ENCODE measurements at places on chromosomes 2 and 18. TPM values are rescaled to one million over a fixed set of nuclear protein-coding genes. Genes with fewer than 3 reads are reported as not detected.

- no peaks in the 10 kb centered on the region for H3K27me3 ChIP-seq
- no peak overlapping the region for H3K4me3 ChIP-seq
- H3K4me1 ChIP-seq: no peaks in the 10 kb centered on the region
- no peak overlapping the region for H3K27ac ChIP-seq
These were observed 195.0 kb downstream of the EPHA4 start for GRCh38 chr2:221377066-221377465.

The RGPD3 gene
- 0.44 TPM for total RNA-seq

The MOGAT1 gene
- total RNA-seq: not detected

GRCh38 chr18:24843123-24843522 lies 382.7 kb downstream of the HRH4 start:
- no peak overlapping the region for H3K27ac ChIP-seq
- H3K4me1 ChIP-seq: no peaks in the 10 kb centered on the region
- H3K4me3 ChIP-seq: no peak overlapping the region
- no peaks in the 10 kb centered on the region for H3K36me3 ChIP-seq

DNA sequence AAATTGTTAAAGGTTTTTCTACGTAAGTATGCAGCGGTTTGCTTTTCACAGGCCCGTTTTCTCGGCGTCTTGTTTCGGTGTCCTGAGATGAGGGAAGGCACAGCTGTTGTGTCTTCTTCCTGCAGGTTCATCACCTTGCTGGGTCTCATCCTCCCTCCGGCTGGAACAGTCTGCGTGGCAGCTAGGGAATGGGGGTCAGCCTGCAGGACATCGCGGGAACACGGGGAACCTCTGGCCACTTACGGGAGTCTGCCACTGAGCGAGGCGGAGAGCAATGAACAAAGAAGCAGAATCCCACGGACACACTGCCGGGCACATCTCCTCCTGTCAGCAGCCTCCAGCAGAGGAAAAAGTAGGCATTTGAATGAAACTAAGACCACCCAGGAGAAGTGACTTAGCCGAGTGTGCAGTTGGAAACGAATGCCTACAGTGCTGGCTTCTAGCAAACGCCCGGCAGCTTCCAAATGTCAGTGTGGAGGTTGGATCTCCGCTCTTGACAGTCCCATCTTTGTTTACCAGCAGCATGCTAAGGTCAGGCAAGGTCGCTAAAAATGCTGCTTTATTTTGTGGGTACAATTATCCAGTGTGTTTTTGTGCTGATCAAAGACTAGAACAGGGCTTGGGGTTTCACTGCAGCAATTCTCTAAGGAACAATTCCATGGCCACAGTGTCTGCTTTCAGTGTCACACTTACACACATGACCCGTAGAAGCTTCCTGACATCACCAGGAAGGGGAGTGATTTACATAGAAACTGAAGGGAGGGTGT lies 109.8 kb upstream of the SEC11C start:
- no peaks in the 10 kb centered on the region for H3K36me3 ChIP-seq
- no peak for DNase-seq
- peak overlapping the region; percentile 73 for H3K27ac ChIP-seq
- no peak overlapping the region for H3K4me3 ChIP-seq
- peaks cover 16% of the 10 kb centered on the region for H3K4me1 ChIP-seq

DNA sequence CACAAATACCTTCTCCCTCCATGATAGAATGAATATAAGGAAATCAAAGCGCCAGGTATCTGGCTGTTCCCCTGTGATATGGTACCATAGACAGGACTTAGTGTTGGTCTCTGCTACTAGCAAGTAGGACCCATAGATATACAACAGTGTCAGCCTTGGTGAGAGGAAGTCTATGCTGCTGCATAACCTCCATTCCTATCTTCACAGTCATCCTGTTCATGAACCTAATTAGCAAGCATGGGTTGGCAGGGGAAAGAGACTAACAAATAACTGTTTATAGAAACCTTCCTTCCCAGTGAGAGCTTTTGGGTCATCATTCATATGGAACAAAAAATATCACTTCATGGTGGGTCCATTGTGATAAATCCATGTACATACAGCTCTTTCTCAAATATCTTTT lies 188.9 kb upstream of the FAM98A start:
- no peak overlapping the region for H3K4me3 ChIP-seq
- H3K4me1 ChIP-seq: no peaks in the 10 kb centered on the region

DNA sequence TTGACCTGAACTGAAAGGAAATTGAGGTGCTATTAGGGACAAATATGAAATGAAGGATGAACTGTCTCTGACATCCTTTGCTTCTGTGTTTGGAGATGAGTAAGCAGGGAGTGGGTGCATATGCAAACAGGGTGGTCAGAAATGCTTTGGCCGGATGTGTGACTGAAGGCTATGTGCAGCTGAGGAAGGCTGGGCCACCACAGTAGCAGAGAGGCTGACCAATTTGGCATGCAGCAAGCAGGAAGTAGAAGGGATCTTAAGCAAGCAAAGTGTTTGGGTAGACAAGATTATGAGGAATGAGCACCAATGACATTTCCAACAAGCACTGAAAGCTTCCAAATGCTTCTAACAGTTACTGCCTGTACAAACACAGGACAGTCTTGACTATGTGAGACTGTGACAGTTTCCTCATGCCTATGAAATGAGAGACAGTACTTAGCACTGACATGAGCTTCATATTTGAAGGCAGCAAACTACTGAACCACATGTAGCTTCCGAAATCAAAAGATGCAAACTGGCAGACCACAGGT lies 3.3 kb upstream of the ACTR3 start:
- H3K36me3 ChIP-seq: no peaks in the 10 kb centered on the region
- DNase-seq: no peak
- H3K4me1 ChIP-seq: peaks cover 31% of the 10 kb centered on the region

DNA sequence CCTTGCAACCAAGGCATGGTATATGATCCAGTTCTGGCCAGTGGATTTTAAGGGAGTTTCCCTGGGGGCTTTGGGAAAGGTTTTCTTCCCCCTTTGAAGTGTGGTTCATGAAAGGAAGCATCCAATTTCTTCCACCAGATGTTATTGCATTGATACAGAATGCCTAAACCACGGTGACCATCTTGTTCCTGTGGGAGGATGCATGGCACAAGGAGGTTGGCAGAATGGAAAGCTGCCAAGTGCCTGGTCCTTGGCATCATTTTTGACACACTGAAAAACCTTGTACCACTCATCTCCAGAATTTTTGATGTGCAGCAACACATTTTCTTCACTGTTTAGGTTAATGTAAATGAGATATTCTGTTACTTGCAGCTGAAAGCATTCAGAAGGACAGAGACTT lies 55.2 kb upstream of the CXCR4 start:
- H3K27ac ChIP-seq: no peak overlapping the region
- H3K36me3 ChIP-seq: no peaks in the 10 kb centered on the region
- no peaks in the 10 kb centered on the region for H3K27me3 ChIP-seq
- peaks cover 6% of the 10 kb centered on the region for H3K4me1 ChIP-seq
- DNase-seq: no peak

- no peak for DNase-seq
- H3K4me3 ChIP-seq: no peak overlapping the region
- H3K36me3 ChIP-seq: no peaks in the 10 kb centered on the region
- H3K4me1 ChIP-seq: no peaks in the 10 kb centered on the region
- H3K27me3 ChIP-seq: no peaks in the 10 kb centered on the region
These were observed 88.4 kb upstream of the STK17B start for GRCh38 chr2:196259507-196260481.

DNA sequence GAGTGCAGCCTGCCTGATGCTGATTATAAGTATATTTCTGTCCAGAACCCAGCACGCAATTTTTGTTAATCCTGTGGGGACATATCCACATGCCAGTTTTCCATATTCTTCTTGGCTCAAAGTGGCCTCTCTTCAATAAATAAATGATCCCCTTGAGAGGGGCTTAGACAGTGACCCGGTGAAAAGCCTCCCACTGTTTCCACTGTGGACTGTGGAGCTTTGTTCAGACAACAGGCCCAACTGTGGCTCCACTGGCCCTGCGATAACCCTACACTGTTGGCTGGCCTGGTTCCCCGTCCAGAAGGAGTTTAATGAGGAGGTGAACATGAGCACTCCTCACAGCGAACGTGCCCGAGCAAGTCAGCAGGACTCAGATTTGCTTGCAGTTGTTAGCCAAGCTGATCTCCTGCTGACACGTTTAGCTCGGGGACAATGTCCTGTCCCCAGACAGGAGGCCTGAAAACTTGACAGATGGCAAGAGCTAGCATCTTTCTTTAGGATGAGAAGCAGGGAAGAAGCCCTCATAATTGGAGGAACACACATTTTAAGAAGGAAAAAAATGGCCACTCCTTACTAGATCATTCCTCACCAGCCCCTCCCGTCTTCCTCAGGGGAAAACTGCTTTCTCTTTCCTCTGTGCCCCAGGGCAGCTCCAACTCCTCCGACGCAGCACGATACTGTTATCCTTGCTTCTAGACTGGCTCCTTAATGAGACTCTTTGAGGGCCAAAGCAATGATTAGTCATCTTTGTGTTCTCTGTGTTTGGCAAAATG lies 20.0 kb upstream of the MTCL1 start:
- no peak for DNase-seq
- H3K4me3 ChIP-seq: no peak overlapping the region
- H3K27me3 ChIP-seq: no peaks in the 10 kb centered on the region
- no peaks in the 10 kb centered on the region for H3K36me3 ChIP-seq
